Mesothelial cell of epicardium (in vitro differentiated cells): ENCODE measurements at places on chromosomes 4 and X. TPM values are rescaled to one million over a fixed set of nuclear protein-coding genes. Genes with fewer than 3 reads are reported as not detected.

The ADH4 gene
- total RNA-seq = not detected in 3 replicates

The IQCM gene
- 0.75 to 0.94 TPM (median 0.78 TPM) in 3 replicates for total RNA-seq

The CLTRN gene
- 1.2 to 1.8 TPM (median 1.4 TPM) in 3 replicates for total RNA-seq

The NHSL2 gene
- 22.8 to 24.6 TPM (median 24.0 TPM) in 3 replicates for total RNA-seq

The P2RY4 gene
- 0.94 to 1.1 TPM (median 0.97 TPM) in 3 replicates for total RNA-seq

DNA sequence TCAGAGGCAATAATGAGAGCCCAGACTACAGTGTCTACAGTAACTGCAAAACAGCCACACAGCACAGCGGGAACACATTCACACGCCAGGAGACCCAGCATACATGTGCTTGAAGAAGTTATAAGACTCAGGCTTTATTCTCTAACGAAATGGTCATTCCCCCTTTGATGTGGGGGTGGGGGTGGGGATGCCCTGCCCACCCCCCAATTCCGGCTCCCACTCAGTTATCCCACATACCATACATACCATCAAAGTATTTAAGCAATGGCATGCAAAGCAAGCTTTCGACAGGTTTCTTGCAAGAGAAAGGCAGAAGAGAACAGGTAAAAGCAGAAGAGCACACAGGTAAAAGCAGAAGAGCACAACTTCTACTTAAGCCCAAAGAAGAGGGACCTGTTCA is 3.6 kb downstream of the MECP2 start:
- peak overlapping the region; percentile 77 for H3K27ac ChIP-seq
- DNase-seq = no peak
- no peaks in the 10 kb centered on the region for H3K27me3 ChIP-seq
- peaks cover 44% of the 10 kb centered on the region for H3K4me1 ChIP-seq
- peaks cover 4% of the 10 kb centered on the region for H3K36me3 ChIP-seq

DNA sequence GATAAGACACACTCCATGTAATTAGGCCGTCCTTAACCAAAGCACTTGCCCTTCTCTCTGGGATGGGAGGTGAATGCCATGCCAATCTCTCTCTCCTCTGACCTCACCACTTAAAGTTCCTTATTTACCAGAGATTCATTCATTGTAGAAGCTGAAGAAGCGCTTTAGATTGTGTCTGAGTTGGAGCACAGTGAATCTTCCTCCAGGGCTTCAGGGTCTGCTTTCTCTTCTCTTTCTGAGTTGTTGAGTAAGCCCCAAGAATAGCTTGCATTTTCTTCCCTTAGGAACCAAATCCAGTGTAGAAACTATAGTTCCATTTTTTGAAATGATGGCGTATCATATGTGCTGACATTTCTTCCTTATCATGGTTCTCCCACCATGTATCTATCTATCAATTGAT is 104.5 kb upstream of the MAML3 start:
- H3K36me3 ChIP-seq = no peaks in the 10 kb centered on the region
- peaks cover 3% of the 10 kb centered on the region for H3K27me3 ChIP-seq
- no peak overlapping the region for H3K4me3 ChIP-seq
- H3K4me1 ChIP-seq = peaks cover 31% of the 10 kb centered on the region
- no peak for DNase-seq

- H3K4me3 ChIP-seq = no peak overlapping the region
- H3K27ac ChIP-seq = no peak overlapping the region
- no peaks in the 10 kb centered on the region for H3K36me3 ChIP-seq
- peaks cover 41% of the 10 kb centered on the region for H3K27me3 ChIP-seq
These were observed 5.8 kb downstream of the CCKAR start for GRCh38 chr4:26484516-26484915.

DNA sequence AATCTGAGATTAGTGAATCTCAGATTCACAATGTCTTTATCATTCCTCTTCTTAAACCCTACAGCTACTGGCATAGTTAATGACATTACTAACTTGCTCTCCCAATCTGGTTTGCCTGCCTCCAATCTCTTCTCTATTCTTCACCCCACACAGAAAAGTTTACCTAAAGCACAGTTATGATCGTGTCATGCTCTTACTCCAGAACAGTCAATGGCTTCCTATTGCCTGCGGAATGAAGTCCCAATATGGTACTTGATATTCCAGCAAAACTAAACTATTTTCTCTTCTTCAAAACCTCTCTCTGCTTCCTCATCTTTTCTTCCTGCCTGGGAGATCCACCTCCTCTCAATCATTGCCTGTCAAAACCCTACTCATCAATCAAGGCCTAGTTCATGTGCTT is 3.4 kb upstream of the PRPS1 start:
- H3K36me3 ChIP-seq = peaks cover 5% of the 10 kb centered on the region
- peaks cover 25% of the 10 kb centered on the region for H3K4me1 ChIP-seq
- no peaks in the 10 kb centered on the region for H3K27me3 ChIP-seq
- H3K27ac ChIP-seq = no peak overlapping the region
- no peak overlapping the region for H3K4me3 ChIP-seq
- DNase-seq = no peak

GRCh38 chrX:153513265-153513664 is 4.2 kb upstream of the ATP2B3 start:
- no peak overlapping the region for H3K27ac ChIP-seq
- DNase-seq = no peak
- peaks cover 3% of the 10 kb centered on the region for H3K4me1 ChIP-seq
- peaks cover 29% of the 10 kb centered on the region for H3K27me3 ChIP-seq

DNA sequence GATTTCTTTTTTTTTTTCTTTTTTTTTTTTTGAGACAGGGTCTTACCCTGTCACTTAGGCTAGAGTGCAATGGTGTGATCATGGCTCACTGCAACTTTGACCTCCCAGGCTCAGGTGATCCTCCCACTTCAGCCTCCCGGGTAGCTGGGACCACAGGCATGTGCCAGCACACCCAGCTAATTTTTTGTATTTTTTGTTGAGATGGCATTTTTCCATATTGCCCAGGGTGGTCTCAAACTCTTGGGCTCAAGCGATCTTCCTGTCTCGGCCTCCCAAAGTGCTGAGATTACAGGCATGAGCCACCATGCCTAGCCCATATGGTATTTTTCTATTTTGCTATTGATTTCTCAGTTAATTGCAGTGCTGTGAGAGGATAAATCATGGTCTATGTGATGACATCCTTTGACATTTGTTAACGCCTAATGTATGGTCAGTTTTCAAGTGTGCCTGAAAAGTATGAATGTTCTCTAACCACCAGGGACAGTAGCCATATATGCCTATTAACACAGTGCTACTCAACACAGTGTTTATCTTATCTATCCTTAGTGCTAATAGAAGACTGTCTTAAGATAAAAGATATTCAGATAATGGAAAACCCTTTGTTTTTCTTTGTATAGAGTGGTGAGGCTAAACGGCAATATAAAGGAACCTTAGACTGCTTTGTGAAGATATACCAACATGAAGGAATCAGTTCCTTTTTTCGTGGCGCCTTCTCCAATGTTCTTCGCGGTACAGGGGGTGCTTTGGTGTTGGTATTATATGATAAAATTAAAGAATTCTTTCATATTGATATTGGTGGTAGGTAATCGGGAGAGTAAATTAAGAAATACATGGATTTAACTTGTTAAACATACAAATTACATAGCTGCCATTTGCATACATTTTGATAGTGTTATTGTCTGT is 9.1 kb upstream of the HSPA4L start:
- no peak overlapping the region for H3K4me3 ChIP-seq
- no peak for DNase-seq
- no peak overlapping the region for H3K27ac ChIP-seq
- H3K4me1 ChIP-seq = peaks cover 15% of the 10 kb centered on the region
- H3K27me3 ChIP-seq = peaks cover 6% of the 10 kb centered on the region

DNA sequence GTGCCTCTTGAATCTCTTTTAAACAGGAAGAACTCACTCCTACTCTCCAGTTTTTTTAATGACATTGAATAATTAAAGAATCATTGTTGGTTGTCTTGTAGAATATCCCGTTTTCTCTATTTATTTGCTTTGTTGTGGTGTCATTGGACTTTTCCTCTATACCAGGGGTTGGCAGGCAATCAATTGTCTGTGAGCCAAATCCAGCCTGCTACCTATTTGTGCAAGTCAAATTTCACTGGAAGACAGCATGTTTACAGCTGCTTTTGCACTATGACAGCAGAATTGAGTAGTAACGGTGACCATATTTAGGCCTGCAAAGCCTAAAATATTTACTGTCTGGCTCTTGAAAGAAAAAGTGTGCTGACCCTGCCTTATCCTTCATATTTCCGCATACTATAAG is 34.8 kb downstream of the POLA1 start:
- no peaks in the 10 kb centered on the region for H3K27me3 ChIP-seq
- no peak overlapping the region for H3K4me3 ChIP-seq
- no peak for DNase-seq
- H3K36me3 ChIP-seq = peaks cover 29% of the 10 kb centered on the region
- H3K27ac ChIP-seq = peak overlapping the region; percentile 7

DNA sequence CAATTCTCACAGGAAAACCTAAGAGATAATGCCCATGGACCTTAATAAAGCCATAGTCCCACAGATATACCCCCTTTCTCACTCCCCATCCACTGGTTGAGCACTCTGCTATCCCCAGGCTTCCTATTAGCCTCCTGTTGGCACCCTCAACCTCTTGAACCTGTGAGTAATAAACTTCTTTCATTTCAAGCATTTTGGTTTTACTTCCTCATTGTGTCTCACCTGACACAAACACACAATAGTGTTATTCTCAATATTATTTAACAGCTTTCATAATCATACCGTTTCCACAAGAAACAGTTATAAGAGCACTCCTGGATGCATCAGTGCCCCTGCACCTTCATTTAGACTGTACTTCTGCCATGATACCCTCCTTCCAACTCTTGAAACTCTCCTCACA is 56.8 kb downstream of the TRPC5 start:
- no peak overlapping the region for H3K27ac ChIP-seq
- H3K36me3 ChIP-seq = no peaks in the 10 kb centered on the region
- no peaks in the 10 kb centered on the region for H3K27me3 ChIP-seq
- H3K4me1 ChIP-seq = no peaks in the 10 kb centered on the region

DNA sequence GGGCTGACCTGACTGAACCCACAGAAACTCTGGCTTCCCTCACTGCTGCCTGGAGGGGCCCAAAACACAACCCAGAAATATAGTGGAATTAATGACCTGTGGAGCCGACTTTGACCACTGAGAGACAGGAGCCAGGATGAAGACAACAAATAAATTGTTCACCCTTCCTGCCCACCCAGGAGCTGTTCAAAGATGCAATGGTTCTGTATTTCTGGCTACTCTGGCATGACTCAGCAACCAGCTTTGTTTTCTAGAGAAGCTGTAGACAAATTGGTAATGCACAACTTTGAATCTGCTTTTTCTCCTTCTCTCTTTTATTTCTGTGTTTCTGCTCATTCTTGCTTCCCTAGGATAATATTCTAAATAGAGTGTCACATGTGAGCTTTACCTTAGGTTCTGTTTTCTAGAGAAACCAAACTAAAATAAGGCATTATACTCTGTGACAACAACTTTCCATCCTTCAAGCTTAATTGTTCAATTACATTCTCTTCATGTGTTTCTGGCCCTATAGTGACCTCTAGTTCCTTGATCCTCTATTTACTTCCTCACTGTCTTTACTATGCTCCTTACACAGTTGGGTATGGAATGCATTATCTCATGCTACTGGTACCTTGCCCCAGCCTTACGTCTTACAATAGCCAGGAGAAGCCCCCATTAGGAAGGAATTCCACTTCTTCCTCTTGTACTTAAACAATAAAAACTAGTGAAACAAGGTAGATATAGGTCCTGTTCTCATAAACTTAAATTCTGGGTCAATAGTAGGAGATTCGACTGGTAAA is 6.5 kb upstream of the PRKG2 start:
- no peak overlapping the region for H3K27ac ChIP-seq
- no peaks in the 10 kb centered on the region for H3K4me1 ChIP-seq
- H3K4me3 ChIP-seq = no peak overlapping the region
- peaks cover 60% of the 10 kb centered on the region for H3K27me3 ChIP-seq

GRCh38 chr4:186081202-186081807 is 12.3 kb downstream of the TLR3 start:
- H3K27ac ChIP-seq = peak overlapping the region; percentile 72
- H3K4me1 ChIP-seq = peaks cover 27% of the 10 kb centered on the region
- DNase-seq = no peak
- peaks cover 20% of the 10 kb centered on the region for H3K36me3 ChIP-seq

- no peak for DNase-seq
- no peak overlapping the region for H3K27ac ChIP-seq
- peaks cover 8% of the 10 kb centered on the region for H3K27me3 ChIP-seq
- H3K36me3 ChIP-seq = no peaks in the 10 kb centered on the region
These were observed 55.8 kb upstream of the TSPAN7 start for GRCh38 chrX:38505583-38505982.

GRCh38 chrX:71291381-71291780 is 7.9 kb downstream of the NONO start:
- no peaks in the 10 kb centered on the region for H3K27me3 ChIP-seq
- no peak overlapping the region for H3K27ac ChIP-seq
- peaks cover 24% of the 10 kb centered on the region for H3K36me3 ChIP-seq
- DNase-seq = no peak

GRCh38 chr4:16909281-16909680 is 10.8 kb upstream of the LDB2 start:
- DNase-seq = no peak
- peak overlapping the region; percentile 20 for H3K4me3 ChIP-seq
- peaks cover 25% of the 10 kb centered on the region for H3K27me3 ChIP-seq
- H3K36me3 ChIP-seq = no peaks in the 10 kb centered on the region

DNA sequence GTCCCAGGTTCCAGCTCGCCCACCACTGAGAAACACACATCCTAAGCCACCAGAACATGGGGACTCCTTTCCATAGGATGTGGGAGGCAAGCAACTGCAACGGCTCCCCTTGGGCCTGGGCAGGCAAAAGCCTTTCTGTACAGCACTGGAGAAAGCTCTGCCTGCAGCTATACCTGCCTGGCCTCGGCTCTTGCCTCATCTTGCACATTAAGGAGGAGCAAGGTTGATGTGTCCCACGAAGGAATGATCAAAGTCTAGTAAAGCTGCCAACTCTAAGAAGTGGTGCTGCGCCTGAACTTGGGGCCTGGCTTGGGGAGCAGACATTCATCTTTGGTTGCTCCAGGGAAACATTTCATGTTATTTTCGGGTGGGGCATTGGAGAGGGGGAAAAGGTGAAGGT is 19.6 kb downstream of the CCNG2 start:
- DNase-seq = no peak
- peaks cover 1% of the 10 kb centered on the region for H3K36me3 ChIP-seq
- peaks cover 35% of the 10 kb centered on the region for H3K4me1 ChIP-seq
- no peaks in the 10 kb centered on the region for H3K27me3 ChIP-seq
- no peak overlapping the region for H3K4me3 ChIP-seq

DNA sequence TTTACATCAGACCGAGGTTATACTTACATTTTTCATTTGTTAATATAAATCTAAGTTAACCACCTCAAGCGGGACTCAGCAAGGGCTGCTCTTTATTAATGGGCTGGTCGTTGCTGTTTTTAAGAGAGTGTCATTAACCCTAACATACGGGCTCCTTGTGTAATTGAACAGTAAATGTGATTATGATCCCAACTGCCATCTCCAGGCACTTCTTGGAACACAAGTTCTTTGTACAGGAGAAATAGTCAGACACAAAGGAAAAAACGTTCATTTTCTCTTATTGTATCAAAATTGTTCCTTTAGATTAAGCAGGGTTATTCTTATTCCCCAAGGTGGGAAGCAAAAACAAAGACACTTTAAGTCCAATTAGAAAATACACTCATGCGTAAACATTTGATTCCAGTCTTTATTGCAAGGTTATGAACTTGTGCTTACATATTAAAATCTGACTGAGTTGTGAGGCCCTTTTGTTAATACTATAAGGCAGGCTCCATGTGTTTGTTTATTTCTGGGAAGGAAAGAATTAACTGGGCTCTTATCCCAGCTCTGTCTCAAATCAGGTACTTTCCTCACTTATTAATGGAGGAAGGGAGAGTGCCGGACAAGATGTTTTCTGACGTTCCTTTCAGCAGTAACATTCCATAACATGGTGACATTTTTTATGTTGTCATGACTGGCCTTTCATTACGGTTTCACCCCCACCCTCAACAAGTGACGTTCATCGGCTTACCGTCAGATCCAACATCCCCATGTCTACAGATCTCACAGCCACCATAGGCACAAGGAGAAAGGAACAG is 95.9 kb downstream of the RASL11B start:
- no peaks in the 10 kb centered on the region for H3K27me3 ChIP-seq
- DNase-seq = no peak
- peaks cover 59% of the 10 kb centered on the region for H3K4me1 ChIP-seq
- no peak overlapping the region for H3K4me3 ChIP-seq
